ENCODE measurements at places on chromosomes 3 and 15.

- DNase-seq = no peak
These were observed 320.9 kb downstream of the PTPRG start for GRCh38 chr3:61882253-61882652.

DNA sequence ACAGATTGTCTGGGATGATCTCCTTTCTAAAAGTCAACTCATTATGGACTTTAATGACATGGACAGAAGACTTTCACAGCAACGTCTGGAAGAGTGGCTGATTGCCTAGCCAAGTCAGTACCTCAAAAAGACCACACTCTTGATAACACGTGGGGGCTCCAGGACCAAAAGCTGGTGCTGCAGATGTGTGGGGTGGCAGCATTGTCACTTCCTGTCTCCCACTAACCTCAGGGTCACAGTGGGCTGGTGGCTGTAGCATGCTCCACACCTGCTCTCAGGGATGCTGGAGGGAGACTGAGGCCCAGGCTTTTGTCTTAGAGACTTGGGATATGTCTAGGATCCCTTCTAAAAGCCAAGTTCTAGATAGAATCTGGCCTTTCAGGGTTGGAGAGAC lies 118.1 kb downstream of the APBA2 start:
- DNase-seq = no peak

DNA sequence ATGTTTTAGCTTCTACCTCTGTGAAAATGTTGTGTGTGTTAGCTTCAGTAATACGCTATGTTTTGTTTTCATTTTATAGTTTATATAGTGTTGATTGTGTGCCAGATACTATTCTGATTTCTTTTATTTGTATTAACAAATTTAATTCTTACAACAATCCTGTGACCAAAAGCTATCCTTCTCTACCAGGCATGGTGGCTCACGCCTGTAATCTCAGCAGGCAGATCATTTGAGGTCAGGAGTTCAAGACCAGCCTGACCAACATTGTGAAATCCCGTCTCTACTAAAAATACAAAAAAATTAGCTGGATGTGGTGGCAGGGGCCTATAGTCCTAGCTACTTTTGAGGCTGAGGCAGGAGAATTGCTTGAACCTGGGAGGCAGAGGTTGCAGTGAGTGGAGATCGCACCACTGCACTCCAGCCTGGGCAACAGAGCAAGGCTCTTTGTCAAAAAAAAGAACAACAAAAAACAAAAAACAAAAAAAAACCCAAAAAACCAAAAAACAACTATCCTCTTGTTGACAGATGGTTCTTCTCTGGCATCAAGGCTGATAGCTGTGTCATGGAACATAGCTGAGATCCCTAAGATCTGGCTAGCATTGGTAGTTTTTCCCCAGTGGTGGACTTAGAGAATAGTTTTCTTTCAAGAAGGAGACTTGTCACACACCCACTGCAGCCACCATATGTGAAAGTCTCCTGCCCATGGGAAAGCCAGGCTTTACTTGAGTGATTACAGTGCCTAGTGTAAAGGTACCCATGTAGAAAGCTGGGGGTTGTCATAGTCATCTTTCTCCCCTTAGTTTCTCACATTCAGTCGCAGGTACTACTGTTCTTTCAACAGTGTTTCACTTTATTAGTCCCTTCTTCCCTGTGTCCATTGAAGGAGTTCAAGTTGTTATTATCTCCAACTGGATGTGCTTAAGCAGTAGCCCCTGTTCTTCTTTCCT lies 116.5 kb downstream of the UBE2E2 start:
- no peak for DNase-seq

DNA sequence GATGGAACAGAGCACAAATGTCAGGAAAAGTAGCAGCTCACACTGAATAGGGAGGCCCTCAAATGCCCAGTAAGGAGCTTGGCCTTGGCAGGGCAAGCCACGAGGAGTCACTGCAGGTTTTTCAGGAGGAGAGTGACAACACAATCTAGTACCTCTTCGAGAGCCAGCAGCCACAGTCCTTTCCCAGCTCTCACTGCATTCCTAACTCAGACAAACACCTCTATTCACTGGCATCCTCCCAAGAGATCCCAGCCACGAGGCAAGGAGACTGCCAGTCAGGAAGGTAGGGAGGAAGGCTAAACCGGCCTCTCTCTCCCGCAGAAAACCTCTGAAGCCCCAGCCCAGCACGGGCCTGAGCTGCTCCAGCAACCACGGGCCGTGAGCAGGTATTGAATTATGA lies 146.0 kb upstream of the SMAD3 start:
- no peak for DNase-seq

DNA sequence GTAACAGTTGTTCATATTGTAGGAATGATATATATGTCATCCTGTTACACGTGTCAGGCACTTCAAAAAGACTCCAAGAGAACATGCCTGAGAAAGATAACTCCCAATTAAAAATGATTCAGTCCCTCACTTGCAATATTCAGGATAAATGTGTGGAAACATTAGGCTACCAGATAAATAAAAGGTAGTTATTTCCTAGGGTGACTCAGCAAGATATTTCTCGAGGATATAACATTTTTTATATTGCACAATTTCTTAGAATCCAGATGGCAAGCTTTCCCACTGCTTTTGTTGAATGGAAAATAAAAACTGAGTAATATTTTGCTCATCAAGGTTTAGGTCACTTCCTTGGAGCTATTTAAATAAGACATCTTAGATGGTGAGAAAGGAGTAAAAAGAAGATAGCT lies 181.4 kb downstream of the GAP43 start:
- DNase-seq = no peak

- DNase-seq = no peak
These were observed 94.0 kb downstream of the ETFA start for GRCh38 chr15:76217029-76217881.

GRCh38 chr3:51988286-51989146 lies 5.2 kb downstream of the ACY1 start:
- DNase-seq = no peak

GRCh38 chr15:41836073-41836472 lies 2.6 kb upstream of the PLA2G4B start:
- no peak for DNase-seq

DNA sequence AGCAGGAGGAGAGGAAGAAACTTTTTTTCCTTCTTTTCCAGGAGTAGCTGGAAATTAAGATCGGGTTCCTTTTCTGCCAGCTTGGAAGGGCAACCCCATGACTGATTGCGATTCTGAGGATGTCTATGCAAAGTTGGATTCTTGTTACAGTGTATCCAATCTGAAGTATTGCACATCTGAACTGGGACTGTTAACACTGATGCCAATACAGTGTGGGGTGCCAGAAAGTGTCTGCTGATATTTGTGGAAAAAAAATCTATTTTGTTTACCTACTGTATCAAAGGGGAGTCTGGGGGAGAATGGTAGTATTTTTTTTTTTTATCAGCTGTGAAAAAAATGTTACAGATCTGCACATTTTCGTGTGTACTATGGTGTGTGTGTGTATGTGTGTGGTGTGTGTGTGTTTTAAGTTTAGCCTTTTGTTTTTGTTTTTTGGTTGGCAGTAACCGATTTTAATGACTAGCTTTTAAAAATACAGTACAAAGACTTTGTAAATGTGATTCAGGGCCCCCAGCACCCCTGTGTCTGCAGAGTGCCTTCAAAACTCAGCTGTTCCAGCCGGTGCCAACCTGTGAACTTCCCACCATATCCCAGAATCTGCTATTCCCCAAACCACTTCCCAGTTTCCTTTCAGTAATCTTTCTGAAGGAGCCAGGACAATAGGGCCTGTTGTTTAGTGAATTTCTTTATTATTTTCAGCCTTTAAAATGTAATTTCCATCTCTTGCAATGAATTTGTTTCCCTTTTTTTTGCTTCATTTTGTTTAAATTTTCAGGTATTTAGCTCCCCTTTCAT lies 1.9 kb downstream of the RAP2B start:
- DNase-seq = no peak

DNA sequence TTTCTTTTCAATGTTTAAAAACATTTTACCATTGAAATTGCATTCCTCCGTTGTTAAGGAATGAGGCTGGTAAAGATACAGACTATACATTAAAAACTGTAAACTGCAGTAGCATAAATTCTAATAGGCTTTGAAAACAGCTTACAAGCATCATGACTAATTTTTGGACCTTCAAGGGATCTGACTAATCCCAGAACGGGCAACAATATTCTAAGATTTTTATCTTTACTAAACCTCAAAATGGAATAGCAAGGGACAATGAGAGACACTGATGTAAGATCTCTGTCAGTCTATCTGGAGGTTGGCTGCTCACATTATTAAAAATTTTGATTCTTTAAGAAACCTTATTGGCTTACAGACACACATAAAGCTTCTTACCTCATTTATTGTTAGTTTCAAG lies 74.7 kb downstream of the BTD start:
- no peak for DNase-seq

- DNase-seq = no peak
These were observed 524.2 kb downstream of the NAALADL2 start for GRCh38 chr3:175383371-175383770.

- DNase-seq = no peak
These were observed 100.7 kb upstream of the SLC4A7 start for GRCh38 chr3:27584874-27585273.

GRCh38 chr3:16484216-16484615 lies 29.3 kb downstream of the RFTN1 start:
- no peak for DNase-seq

- no peak for DNase-seq
These were observed 179.5 kb upstream of the NSMCE3 start for GRCh38 chr15:29449136-29449535.

GRCh38 chr3:63832395-63832794 lies 13.3 kb downstream of the C3orf49 start:
- DNase-seq = no peak

- DNase-seq = no peak
These were observed 276.7 kb upstream of the CCDC54 start for GRCh38 chr3:107100573-107100972.

DNA sequence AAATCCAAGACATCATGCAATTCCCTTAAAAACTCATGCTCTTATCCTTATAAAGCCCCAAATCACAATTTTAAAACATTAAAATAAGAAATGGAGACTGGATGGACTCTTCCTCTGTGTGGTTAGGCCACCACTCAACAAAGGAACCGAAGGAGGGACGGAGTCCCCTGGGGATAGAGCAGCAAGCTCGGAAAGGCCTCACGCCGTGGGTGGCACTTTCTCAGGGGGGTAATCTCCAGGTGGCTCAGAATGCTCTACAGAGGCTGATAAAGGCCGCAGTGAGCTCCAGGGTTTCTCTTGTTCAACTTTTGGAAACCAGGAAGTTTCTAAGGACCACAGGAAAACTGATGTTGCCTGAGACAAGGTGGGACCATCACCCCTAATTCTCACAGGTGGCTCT lies 23.2 kb downstream of the CCR9 start:
- no peak for DNase-seq

- DNase-seq = no peak
These were observed 122.2 kb downstream of the KLHL25 start for GRCh38 chr15:85672332-85673084.

DNA sequence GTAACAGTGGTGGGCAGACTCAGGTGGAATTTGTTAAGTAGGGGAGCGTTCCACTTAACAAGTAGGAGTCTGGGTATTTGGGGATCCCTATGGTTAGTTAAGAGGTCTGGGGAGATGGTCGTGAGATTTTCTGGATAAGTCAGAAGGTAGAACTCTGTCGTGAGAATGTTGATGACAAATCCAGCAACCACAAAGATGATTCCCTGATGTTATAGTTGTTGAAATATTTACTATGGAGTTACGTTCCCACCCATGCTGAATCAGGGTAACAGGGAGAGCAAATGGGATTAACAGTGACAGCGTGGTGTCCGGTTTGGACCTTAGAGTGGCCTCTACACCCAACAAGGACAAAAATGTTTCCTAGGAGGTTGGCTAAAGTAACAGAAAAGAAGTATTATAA lies 110.8 kb downstream of the MFSD1 start:
- DNase-seq = no peak

DNA sequence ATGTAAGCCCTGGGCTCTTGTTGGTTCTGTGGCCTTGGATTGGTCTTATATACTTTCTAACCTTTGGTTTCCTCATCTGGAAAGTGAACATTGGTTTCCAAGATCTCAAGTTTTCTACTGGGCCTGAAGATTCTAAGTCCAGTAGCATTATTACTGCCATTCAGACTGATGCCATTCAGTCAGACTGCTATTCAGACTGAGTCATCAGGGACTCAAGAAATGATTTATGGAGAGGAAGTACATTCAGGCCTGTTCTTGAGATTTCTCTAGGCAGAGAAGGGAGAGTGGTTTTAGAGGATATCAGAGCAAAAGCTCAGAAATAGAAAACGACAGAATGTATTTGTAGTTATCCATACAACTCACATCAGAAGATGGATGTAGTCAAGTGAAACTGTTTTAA lies 557.2 kb downstream of the NR2F2 start:
- DNase-seq = no peak

DNA sequence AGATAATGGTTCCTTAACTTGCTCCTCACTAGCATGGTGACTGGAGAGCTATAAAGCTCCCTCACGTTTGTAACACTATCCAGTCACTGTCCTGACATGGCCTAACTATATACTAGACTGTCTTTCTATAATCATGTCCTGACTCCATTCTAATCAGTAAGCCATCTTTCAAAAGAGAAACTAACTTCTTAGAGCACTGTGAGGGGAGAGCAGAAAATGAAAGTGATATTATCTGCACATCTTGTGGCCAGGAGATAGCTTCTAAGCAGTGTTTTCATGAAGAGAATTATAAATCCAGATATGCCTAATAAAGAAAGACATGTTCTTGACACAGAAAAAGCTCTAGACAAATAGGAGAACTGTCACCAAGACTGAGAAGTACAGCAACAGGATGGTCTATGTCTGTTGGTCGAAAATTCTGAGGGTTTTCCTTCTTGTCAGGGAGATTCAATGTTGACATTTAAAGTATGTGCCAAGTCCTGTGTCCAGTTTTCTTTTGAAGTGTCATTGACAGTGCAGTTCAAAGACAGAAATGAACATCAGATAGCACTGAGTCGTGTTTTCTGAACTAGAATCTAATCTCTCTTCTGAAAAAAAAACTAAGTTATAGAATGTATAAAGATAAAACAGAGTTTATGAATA lies 230.6 kb upstream of the PEX5L start:
- DNase-seq = no peak

- DNase-seq = no peak
These were observed 2.1 kb upstream of the RYK start for GRCh38 chr3:134252766-134253165.

DNA sequence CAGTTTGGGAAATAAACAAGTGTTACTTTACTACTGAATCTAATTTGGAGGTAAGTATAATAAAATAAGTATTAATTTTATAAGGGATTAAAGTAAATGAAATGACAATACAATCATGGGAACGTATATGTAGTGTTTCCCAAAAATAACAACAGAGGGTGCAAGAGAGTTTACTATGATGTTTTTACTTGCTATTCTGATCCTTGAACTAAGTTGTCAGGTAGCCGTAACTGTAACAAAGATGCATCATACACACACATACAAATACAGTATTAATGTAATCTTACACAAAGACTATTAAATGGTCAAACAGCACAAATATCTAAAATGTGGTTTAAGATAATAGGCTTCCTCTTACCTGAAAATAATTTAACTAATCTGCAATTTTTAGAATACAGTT lies 311.4 kb downstream of the TBC1D5 start:
- no peak for DNase-seq

- no peak for DNase-seq
These were observed 48.4 kb downstream of the TMEM266 start for GRCh38 chr15:76108021-76108723.
